ENCODE measurements at places on chromosomes 12 and 14.

- DNase-seq, result peak; percentile 64
Measured at GRCh38 chr12:58069268-58069963, 128.0 kb downstream of the ATP23 start.

- DNase-seq, result peak; percentile 37
Measured at GRCh38 chr14:77848031-77848430, 48.1 kb downstream of the ADCK1 start.

GRCh38 chr12:116731801-116732200 is 6.1 kb downstream of the SPRING1 start:
- DNase-seq, result peak; percentile 9

GRCh38 chr14:62604524-62604923 is 440.7 kb downstream of the KCNH5 start:
- no peak for DNase-seq

GRCh38 chr12:43362910-43363694 is 188.9 kb downstream of the ADAMTS20 start:
- no peak for DNase-seq

- DNase-seq, result no peak
Measured at GRCh38 chr12:38516418-38516817, 199.8 kb downstream of the ALG10B start.

DNA sequence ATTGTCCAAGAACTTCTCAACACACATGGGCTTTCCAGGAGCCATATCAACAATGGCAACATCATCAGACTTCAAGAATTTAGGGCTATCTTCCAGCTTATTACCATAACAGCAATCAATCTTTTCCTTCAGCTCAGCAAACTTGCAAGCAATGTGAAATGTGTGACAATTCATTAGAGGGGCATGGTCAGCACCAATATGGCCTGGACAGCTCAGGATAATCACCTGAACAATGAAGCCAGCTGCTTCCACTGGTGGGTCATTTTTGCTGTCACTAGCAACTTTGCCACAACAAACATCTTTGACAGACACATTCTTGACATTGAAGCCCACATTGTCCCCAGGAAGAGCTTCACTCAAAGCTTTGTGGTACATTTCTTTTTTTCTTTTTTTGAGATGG is 5.9 kb upstream of the NEDD1 start:
- no peak for DNase-seq

DNA sequence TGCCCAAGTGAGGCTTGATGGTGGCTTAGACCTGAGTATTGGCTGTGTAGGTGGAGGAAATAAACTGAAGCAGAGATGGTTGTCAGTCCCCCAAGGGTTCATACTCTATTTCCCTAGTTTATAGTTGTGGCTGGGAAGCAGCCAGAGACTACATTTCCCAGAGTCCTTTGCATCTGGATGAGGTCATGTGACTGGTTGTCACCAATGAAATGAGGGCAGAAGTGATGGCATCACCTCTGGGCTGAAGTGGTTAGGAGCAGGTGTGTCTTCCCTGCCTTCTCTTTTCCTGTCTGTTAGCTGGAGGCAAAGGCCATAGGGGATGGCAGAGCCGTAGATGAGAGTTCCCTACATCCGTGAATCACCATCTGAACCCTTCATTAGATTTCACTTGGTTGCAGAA is 16.3 kb upstream of the NOS1 start:
- no peak for DNase-seq

DNA sequence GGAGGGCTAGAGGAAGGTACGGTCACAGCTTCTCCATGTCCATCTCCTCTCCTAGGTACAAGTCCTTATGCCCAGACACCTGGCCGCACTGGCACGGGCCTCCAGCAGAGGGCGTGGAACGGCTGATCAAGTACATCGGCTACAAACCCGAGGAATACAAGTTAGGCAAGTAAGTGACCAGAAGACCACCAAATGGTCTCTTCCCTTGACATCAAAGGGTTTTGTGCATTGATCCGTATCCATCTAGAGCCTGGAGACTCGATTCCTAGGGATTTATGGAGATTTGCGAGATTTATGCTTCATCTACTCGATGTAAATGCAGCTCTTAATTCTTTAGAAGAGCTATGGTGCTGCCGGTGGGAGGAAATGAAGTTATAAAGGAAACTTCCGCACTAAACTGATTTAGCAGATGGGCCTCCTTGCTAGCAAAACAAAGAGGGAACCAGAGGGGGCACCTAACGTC is 44.2 kb downstream of the KCTD10 start:
- DNase-seq, result peak; percentile 76

- DNase-seq, result peak; percentile 70
Measured at GRCh38 chr12:122499991-122500684, 594 bp downstream of the ZCCHC8 start.

- DNase-seq, result no peak
Measured at GRCh38 chr12:74292351-74293194, 245.1 kb upstream of the ATXN7L3B start.

GRCh38 chr12:21940549-21941505 is at the start of gene ABCC9:
Gene ABCC9 (minus strand): TSS chr12:21941426. CDS start chr12:21936674, 4,752 bp downstream.
- DNase-seq, result peak; percentile 55

DNA sequence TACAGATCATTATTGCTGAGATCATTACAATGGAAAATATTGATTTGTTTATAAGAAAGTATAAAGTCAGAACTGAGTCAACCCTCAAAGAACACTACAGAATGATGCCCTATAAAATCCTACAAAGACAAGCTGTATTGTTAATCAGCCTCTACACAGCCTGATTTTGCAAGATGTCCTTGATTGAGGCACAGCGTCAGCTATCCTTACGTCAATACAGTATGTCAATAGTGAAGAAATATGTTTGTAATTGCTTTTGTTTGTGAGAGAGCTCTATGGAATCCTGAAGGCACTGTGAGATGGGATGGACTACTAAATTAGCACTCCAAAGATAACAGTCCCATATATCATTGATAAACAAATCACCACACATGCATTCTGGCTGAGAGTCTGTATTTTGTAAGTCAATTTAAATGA is 70.7 kb downstream of the RASSF9 start:
- DNase-seq, result no peak

GRCh38 chr12:19783547-19784444 is 344.5 kb downstream of the AEBP2 start:
- no peak for DNase-seq

- peak; percentile 73 for DNase-seq
Measured at GRCh38 chr14:65446159-65446558, 33.6 kb downstream of the FUT8 start.

DNA sequence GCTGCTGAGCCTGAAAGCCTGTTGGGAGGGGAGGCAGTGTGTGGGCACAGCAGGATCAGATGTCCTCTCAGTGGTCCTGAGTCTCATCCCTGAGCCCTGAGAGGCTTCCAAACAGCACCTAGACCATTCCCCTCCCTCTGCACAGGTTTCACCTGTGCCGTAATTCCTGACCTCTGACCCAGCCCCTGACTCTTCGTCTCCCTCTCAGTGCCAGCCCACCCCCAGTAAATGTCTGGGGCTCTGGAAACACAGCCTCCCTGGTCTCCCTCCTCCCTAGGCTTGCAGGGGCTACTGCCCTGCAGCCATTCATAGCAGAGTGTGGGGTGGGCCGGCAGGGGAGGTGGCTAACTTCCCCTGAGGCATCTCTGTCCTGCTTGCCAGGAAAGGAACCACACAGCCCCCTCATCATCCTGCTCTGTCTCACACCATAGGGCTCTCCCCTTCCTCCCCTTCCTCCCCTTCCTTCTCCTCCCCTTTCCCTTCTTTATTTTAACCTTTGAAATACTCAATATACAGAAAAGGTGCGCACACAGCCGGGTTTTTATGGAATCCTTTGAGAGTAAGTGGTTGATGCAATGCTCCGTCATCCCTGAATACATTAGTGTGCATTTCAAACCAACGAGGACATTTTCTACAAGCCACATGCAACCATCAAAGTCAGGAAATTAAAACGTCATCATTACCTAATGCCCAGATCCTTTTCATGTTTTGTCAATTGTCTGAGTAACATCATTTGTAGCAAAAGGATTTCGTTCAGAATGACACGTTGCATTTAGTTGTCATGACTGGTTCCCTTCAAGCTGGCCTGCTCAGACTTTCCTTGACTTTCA is 67.0 kb downstream of the PRMT8 start:
- no peak for DNase-seq

- DNase-seq, result no peak
Measured at GRCh38 chr12:44307506-44308168, 471.8 kb downstream of the TMEM117 start.

DNA sequence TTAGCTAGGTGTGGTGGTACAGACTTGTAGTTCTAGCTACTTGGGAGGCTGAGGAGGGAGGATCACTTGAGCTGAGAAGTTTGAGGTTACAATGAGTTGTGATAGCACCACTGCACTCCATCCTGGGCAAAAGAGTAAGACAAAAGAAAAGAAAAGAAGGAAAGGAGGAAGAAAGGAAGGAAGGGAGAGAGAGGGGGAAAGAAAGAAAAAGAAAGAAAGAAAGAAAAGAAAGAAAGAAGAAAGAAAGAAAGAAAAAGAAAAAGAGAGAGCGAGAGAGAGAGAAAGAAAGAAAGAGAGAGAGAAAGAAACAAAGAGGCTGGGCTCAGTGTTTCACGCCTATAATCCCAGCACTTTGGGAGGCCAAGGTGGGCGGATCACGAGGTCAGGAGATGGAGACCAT is 10.3 kb upstream of the GNPTAB start:
- DNase-seq, result no peak

DNA sequence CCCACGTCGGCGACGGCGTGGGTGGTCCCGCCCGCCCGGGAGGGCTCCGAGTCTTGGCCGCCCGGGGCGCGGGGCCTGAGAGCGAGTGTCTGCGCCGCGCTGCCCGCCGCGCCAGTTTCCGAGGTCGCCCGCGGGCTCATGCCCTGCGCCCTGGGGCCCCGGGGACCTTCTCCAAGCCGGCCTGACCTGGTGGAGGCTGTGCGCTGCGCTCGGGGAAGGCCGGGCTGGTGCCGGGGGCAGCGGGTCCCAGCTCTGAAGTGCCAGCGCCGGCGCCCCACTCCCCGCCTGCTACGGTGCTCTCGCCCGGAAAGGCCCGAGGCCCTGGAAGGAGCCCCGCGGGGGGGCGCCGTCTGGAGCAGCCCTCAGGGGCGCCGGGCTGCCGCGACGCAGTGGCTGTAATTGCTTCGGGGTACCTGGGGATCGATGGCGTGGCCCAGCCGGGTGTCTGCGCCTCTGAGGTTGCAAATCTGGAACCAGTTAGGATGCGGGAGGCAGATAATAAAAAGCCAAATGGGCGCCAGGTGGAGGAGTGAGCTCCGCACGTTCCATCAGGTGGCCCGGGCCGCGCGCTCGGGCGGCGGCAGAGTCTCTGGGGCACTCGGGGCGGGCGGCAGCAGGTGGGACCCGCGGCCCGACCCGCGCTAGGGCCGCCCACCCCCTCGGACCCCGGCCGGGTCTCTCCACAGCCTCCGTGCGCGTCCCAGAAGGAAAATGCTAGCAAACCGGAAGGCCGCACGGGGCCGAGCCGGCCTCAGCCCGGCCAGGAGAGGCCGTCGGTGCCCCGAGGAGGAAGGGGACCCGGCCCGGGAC is 102.3 kb upstream of the DIO3 start:
- DNase-seq, result no peak

DNA sequence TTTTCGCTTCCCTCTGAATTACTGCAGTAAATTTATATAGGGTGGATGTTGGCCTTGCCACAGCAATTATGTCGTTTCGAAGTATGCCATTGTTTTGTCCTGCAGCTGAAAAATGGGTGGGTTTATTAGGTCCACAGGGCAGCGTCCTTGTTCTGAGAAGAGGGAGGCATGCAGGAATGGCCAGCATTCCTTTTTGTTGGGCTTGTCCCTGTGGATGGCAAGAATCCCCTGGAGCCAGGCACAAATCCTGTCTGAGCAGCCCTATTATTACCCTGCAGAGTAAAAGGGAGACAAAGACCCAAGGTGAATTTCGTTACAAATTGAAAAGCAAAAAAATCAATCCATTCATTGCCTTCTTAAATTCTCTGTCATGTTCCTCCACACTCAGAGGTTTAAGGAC is 88.1 kb downstream of the CHST11 start:
- DNase-seq, result no peak

DNA sequence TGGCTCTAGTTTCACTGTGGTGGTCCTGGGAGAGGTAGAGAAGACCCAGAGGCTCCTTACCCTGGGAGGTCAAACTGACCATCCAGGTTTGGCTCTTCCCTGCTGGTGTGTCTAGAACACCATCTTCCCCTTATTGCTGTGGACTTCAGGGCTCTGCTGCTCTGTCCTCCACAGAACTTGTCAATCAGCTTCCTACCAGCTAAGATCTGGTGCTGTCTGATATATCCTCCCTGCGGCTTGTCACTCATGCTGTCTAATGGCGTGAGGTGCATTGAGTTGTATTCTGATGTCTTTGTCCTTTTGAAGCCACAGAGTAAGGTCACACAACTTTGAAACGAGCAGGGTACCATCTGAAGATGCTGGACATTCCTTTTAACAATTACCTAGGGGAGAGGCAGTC is 7.2 kb upstream of the C1RL start:
- no peak for DNase-seq

DNA sequence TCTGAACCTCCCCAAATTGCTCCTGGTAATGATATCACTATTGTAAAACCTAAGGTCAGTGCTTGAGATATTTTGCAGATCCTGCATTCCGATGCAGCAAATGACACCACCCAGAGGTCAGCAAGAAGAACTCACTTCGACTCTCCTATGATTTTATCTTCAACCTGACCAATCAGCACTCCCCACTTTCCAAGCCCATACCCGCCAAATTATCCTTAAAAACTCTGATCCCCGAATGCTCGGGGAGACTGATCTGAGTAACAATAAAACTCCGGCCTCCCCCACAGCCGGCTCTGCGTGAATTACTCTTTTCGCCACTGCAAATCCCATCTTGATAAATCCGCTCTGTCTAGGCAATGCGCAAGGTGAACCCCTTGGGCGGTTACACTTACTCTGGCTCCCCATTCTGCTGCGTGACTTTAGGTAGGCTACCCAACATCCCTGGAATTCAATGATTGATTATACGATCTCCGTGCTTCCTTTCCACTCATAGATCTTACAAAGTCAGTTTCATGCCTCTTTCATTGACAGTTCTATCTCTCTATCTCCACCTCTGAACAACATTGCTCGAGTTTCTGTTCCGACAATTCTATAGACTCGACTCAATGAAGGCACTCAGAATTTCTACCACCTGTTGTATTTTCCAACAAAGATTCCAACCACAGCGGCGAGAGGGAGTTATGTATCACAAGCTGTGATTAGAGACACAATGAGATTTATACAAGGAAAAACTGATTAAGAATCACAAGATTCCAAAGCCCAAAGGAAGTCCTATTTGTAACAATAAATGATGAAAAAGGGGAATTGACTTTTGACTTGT is 939 bp downstream of the NPC2 start:
- DNase-seq, result peak; percentile 65

- no peak for DNase-seq
Measured at GRCh38 chr12:46610754-46611153, 215.0 kb downstream of the SLC38A4 start.

GRCh38 chr14:99426265-99426664 is 54.4 kb downstream of the SETD3 start:
- DNase-seq, result peak; percentile 3

- peak; percentile 73 for DNase-seq
Measured at GRCh38 chr14:77306851-77307496, 13.7 kb downstream of the POMT2 start.

DNA sequence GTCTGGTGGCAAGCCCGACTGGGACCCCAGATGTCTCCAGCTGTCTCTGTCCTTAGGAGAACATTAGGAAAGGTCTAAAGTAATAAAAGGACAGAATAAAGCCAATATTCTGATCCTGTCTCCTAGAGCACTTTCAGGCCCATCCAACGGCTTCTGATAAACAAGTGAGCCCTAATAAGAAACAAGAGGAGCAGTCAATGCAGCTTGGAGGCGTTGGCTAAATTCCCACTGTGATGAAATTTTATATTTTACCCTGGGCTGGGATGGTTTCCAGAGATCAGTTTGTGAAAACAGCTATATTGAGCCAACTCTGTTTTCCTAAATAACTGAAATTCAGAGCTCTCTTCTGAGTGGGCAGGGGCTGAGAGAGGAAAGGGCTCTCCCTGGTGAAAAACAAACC is 55.5 kb upstream of the SRRM4 start:
- no peak for DNase-seq

GRCh38 chr14:27863166-27863565 is 903.4 kb upstream of the FOXG1 start:
- no peak for DNase-seq

Data from EH (cell line).